Activated CD4-positive, CD25-positive, alpha-beta regulatory T cell (primary cell): ENCODE measurements at places on chromosomes 5 and 9.

- no peak for DNase-seq
Measured at GRCh38 chr5:73116506-73116905, 3.9 kb upstream of the TMEM171 start.

GRCh38 chr5:123112196-123112595 lies 23.2 kb downstream of the PRDM6 start:
- no peak for DNase-seq

DNA sequence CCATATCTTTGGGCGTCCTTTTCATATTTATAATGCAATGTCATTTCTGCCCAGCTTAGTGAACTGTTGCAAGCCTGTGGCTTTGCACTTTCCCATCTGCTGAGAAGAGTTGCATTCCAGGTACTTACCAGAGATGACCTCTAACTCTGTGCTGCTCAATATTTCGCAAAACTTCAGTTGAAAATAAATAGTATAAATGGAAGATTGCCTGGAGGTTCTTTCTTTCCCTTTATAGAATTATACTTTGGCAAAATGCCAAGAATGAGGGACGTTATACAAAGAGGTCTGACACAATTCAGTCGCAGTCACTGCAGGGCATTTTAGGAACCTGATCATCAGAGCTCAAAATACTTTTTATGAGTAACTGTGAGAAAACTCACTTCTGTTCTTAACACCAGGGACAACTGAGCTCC lies 18.9 kb upstream of the VLDLR start:
- no peak for DNase-seq

DNA sequence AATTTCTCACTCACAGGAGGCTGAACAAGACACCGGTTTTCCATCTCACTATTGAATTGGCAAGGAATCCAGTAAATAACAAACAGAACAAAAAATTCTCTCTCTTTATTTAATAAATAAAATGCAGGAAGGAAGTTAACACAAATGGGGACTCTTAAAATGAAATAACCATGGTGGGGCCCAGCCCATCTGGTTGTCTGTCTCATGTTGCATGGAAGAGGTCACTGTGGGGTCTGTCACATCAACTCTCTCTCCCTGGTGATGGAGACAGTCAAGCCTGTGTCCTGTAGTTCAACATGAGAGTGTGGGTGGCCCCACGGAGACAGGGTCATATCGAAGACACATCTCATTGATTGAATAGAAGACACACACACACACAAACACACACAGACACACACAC lies 297.7 kb downstream of the IRX2 start:
- no peak for DNase-seq

DNA sequence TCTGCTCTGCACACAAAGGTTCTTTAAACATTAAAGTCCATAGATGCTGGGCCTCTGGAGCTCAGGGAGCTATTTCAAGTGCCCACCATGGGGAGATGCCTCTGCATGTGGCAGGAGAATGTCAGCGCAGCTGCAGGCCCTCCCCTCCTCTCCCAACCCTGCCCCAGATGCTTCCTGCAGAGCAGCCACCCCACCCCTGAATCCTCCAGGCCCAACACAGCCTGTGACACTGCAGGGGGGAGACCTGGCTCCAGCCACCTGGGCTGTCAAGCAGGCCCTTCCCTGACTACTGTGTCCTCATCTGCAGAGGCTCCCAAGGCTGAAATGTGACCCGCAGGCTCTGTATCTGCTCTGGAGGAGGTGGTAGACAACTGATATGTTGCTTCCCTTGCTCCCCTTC lies 213.9 kb downstream of the GABBR2 start:
- DNase-seq, result no peak

DNA sequence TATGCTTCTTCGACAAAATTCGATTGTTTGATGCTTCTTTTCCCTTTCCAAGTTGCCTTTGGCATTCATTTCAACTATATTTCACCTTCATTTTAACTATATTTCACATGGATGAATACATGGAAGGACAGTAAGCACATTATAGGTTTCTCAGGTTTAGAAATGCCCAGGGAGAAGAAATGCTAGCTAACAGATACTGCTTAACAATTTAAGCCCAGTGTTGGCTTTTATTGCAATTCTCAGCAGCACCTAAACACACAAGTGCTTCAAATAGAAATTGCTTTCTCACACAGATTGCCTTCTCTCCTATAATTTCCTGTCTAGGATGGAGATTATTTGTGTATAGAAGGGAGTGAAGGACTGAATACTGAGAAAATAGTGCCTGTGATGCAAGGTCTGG lies 30.2 kb upstream of the SMC5 start:
- DNase-seq, result no peak

GRCh38 chr9:128762671-128763449 lies 8.9 kb downstream of the ZER1 start:
- no peak for DNase-seq

- DNase-seq, result no peak
Measured at GRCh38 chr5:39331861-39332381, 32.4 kb downstream of the C9 start.

DNA sequence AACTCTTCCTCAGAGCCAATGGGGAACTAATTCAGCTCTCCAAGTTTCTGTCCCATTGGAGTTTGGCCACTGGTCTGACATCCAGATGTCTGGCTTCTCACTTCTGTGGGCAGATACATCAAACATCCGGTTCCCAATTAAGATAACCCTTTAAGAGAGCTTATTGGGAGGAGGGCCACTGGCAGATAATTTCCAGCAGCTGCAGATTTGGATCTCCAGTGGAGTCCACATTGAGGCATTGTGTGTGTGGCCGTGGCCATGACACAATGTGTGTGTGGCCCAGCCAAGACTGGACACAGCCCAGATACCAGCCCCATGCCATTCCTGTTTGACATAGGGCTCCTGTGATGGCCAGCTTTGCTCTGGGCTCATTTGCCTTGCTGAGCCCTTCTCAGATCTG lies 110.5 kb upstream of the MAP1B start:
- no peak for DNase-seq

DNA sequence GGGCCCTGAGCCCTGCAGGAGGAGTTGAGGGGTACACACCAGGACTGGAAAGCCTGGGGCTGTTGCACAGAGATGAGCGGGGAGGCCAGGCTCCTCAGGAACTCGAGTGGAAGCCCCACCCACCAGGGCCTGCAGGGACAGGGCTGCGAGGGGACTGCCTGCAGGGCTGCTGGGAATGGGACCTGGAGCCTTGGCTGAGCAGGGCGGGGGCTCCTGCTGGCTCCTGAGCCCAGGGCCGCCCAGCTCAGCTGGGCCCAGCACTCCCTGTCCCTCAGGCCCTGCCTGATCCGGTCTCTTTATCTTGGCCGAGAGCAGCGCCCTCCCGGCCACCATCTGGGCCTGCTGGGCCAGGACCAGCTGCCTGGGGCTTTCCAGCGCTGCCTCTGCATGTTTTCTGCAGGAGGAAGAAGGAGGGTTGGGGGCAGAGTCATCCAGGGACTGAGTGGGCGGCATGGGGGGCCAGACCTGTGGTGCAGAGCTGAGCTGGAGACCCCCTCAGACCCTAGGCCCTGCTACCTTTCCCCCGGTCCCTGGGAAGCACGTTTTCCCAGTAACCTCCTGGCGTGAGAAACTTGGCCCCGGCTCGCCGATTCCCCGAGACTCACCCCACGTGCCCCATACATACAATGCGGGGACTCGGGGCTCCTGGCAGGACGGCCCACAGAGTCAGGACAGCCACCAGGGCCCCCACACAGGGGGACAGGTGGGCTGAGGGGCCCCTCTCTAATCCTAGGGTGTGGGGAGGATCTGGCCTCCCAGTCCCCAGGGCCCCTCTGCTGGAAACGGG lies 9.4 kb downstream of the LCN12 start:
- no peak for DNase-seq

DNA sequence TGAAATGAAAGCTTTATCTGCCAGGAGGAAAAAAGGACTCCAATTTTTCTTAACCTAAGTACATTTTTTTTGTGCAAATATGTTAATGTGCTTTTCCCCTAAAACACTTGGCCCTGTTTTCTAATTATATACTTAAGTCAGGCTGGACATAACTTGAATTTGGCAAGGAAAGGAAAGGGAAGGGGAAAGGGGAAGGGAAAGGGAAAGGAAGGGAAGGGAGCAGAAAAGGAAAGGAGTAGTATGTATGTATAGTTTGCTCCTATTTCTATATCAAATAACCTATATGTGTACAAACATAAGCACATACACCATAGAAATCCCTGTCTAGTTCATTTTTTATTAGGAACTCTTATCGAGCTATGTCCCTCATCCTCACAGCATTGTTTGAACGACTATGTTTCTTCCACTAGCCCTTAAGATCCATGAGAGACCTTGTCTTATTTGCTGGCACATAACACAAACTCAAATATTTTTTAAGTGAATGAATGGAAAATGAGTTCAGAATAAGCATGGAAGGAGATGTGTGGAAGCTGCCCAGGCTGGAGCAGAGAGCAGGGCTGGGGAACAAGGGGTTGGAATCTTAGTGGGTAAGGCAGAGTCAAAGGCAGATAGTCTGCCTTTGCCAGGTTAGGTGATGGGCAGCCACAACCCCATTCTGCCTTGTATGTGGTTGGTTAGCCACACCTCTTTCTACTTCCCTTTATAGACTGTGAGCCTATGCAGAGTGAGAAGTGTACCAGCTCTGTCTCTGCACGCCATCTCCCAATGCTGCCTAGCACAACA lies 70.0 kb downstream of the KLHL3 start:
- no peak for DNase-seq

GRCh38 chr5:100520348-100520747 lies 14.8 kb upstream of the FAM174A start:
- DNase-seq, result no peak

GRCh38 chr5:64790210-64790609 lies 21.5 kb downstream of the CWC27 start:
- DNase-seq, result no peak

DNA sequence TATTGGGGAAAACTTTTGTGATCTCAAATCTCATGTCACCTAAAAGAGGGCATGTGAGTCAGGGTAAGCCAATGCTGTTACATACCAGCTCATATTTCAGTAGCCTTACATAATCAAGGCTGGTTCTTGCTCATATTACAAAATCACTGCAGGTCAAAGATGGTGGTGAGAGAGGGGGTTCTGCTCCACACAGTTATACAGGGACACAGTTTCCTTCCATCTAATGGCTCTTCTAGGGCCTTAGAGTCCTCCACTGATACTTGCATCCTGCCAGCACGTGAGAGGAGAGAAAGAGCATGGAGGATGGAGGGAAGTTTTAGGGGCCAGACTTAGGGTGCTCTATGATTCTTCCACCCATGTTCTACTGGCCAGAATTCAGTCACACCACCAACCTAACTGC lies 130.0 kb downstream of the LIFR start:
- no peak for DNase-seq

DNA sequence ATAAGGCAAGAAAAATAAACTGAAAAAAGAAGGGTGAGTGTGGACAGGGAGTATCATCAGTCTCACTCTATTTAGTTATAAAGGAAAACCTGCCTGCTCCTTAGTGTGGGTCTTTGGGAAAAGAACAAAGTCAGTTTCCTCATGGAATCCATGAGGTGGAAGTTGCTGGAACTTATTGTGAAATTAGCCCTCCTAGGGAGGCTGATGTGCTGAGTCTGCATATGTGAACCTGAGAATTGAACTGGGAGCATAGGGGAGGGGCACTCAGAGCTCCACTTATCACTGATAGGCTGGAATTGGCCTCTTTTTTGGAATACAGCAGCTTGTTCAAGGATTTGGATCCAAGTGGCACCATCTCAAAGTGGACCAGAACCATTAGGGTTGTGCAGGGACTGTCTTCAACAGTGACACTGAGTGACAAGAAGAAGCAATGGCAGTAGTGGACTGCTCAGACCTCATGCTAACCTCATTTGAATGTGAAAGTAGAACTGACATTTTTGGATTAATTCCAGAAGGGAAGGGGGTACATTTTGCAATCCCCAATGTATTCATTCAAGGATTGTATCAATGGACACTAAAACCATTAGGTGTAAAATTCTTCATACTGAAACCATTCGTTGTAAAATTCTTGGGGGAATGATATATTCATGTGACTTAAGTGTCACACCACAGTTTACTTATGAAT lies 103.6 kb upstream of the KLF9 start:
- DNase-seq, result no peak

- no peak for DNase-seq
Measured at GRCh38 chr9:35688558-35689541, 875 bp downstream of the TPM2 start.

DNA sequence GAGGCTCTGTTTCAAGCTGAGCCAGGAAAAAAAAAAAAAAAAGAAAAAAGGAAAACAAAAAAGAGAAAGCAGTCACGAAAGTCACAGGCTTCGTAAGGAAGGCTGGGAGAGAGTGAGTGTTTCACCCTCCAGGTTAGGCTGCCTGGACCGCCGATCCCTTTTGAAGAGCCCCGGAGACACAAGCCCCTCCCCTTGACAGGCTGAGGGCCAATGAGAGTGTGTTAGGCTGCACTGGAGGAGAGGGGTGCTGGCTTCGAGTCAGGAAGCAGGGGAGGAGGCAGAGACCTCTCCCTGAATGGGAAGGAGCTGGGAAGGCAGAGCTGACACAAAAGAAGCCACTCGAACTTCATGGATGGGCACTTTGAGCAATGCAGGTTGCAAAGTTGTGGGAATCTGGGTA lies at the start of gene NMUR2:
NMUR2 (minus strand) TSS at position 135 of the 400 bp plus-strand sequence. CDS start 166 bp downstream, outside the sequence.
- no peak for DNase-seq

- no peak for DNase-seq
Measured at GRCh38 chr5:153148624-153148976, 341.9 kb upstream of the GRIA1 start.

- DNase-seq, result no peak
Measured at GRCh38 chr9:120434532-120434931, 145.4 kb downstream of the CDK5RAP2 start.

- DNase-seq, result no peak
Measured at GRCh38 chr9:132970324-132971062, 8.0 kb upstream of the GFI1B start.

DNA sequence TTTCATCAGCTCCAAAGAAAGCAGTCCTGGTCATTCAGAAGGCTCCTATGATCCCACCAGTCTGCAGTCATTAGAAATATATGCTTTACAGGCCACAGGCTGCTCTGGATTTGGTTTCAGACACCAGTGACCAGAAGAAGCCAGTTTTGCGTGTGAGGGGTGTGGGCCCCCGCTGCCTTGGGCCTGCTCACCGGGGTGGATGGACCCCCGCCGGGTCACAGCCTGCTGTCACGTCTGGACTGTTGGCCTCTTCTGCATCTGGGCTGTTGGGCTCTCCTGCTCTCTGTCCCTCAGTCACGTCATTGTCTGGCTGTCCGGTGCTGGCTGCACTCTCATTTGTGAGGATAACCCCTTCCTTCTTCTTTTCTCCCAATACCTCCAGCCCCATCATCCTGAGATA lies 33.1 kb downstream of the NSUN2 start:
- no peak for DNase-seq

- DNase-seq, result no peak
Measured at GRCh38 chr5:145499483-145499882, 335.7 kb downstream of the PRELID2 start.

DNA sequence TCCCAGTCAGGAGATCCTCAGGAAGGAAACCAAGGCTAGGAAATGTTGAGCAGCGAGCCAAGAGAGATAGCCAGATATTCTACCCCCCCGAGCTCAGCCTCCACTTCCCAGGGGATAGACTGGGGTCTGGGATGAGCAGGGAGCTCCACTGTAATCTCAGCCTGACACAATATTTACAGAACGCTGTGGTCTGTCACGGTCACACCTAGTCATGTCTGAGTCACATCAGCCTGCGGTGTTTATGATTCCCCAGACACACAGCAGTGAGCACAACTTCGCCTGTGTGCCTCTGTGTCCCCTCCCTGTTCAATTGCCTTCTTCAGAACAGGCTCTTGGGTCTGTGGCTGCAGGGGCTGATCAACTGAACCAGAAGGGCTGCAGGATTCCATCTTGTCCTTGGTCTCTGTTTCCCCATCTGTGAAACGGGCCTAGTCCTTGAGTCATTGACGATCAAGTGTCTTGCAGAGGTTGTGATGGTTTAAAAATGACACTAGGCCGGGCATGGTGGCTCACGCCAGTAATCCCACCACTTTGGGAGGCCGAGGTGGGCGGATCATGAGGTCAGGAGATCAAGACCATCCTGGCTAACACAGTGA lies 8.6 kb upstream of the PRRX2 start:
- no peak for DNase-seq
